Activated naive CD4-positive, alpha-beta T cell treated with anti-CD3 and anti-CD28 coated beads for 36 hours (primary cell): ENCODE measurements at places on chromosomes 11 and 22.

DNA sequence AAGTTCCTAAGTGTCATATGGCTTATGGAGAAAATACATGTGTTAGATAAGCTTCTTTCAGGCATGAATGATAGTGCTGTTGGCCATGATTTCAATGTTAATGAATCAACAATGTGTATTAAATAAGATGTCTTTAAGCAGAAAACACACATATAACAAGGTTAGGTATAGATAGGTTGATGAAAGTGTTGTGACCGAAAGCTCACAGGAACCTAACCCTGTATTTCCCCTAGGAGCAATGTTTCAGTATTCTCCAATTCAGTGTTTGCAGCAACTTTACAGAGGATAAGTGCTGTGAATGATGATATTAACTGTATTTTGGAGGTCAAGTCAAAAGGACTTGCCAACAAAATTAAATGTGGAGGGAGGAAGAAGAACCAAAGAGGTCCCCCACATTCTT, 82.8 kb upstream of the PRDM11 start:
- no peaks in the 10 kb centered on the region for H3K27me3 ChIP-seq
- no peak for DNase-seq
- no peaks in the 10 kb centered on the region for H3K4me1 ChIP-seq
- H3K4me3 ChIP-seq, result no peak overlapping the region

DNA sequence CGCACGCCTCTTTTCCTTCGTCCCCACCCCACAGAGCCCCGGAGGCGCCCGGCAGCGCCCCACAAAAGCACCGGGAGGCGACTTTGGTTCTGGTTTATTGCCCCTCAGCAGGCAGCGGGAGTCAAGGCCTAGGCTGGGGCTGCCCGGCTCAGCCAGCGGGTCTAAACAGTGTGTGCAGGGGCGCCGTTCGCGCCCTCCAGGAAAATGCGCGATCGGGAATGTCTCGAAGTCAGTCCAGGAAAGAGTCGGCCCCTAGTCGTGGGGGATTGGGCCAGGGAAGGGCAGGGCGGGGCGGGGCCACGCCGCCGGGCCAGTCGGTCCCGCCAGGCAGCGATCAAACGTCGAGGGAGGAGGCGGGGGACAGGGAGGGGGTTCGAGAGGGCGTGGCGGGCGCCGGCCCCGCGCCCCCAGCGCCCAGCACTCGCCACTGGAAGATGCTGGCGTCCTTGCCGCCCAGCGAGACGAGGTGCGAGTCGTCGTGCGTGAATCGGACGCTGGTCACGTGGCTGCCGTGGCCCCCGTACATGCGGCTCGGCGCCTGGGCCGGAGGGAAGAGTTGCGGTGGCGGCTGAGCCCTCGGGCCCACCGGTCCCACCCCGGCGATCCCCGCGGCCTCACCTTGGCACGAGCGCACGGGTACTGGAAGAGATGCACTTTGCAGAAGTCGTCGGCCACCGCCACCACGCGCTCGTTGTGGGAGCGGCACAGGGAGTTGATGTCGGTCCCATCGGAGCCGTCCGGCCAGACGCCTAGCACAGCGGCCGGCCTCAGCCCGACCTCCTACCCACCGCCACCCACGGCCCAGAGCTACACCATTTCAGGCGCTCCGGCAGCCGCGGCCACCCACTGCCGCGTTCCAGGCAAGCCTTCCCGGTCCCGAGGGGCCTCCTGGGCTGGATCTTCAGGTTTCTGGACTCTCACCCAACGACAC, 741 bp upstream of the MTA2 start:
- peak; percentile 28 for DNase-seq
- no peaks in the 10 kb centered on the region for H3K27me3 ChIP-seq
- H3K36me3 ChIP-seq, result peaks cover 66% of the 10 kb centered on the region
- H3K4me3 ChIP-seq, result peak overlapping the region; percentile 91
- peaks cover 44% of the 10 kb centered on the region for H3K4me1 ChIP-seq

DNA sequence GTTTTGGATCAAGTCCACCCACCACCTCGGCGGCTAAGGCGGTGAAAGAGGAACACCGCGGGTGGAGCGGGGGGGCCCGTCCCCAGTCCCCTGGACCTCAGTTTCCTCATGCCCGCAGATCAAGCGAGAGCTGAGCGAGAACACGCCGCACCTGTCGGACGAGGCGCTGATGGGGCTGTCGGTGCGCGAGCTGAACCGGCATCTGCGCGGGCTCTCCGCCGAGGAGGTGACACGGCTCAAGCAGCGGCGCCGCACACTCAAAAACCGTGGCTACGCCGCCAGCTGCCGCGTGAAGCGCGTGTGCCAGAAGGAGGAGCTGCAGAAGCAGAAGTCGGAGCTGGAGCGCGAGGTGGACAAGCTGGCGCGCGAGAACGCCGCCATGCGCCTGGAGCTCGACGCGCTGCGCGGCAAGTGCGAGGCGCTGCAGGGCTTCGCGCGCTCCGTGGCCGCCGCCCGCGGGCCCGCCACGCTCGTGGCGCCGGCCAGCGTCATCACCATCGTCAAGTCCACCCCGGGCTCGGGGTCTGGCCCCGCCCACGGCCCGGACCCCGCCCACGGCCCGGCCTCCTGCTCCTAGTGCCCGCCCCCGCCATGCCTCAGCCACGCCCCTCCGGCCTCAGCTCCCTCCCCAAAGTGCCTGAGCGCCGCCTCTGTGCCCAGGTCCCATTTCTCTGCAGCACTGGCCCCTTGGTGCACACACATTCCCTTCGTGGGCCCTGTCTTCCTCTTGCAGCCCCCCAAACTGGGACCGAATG, 12.7 kb downstream of the MAFF start:
- no peaks in the 10 kb centered on the region for H3K27me3 ChIP-seq
- peak overlapping the region; percentile 12 for H3K4me3 ChIP-seq
- H3K36me3 ChIP-seq, result no peaks in the 10 kb centered on the region
- peaks cover 26% of the 10 kb centered on the region for H3K4me1 ChIP-seq
- DNase-seq, result peak; percentile 65

- H3K4me3 ChIP-seq, result no peak overlapping the region
- no peaks in the 10 kb centered on the region for H3K4me1 ChIP-seq
- no peak for DNase-seq
- H3K27ac ChIP-seq, result no peak overlapping the region
Measured at GRCh38 chr11:29260939-29261705, 755.7 kb downstream of the KCNA4 start.

DNA sequence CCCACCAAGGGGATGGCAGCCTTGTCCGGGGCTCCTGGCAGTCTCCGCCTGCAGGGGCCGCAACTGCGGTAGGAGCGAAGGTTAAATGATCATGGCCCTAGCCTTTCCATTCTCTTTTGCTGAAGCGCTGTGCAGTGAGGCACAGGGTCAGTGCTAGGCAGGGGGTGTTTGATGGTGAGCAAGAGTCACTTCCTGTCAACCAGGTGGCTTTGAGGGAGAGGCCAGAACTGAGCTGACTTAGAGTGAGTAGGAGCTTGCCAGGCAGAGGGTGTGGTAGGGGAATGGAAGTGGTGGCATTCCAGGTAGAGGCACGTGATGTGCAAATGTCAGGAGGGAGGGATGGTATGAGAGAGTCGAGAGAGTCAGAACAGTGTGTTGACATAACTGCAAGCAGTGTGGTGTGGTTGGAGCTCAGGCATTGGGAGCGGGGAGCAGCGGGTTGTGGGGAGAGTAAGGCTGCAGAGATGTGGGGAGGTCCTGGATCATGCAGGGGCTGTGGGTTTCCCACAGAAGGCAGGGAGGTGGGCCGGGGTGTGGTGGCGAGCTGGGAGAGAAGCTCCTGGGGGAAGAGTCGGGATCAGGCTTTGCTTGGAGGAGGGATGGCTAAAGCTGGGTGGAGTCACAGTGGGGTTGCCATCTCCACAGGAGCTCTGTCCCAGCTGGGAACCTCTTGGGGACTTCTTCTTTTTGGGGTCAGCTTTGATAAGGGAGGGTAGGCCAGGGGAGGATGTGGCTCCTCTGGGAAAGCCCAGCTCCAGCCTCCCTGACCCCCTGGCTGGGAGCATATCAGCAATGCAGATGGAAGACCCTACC, 33.3 kb downstream of the AMPD3 start:
- H3K27ac ChIP-seq, result peak overlapping the region; percentile 64
- peaks cover 10% of the 10 kb centered on the region for H3K36me3 ChIP-seq
- peak; percentile 37 for DNase-seq
- H3K27me3 ChIP-seq, result no peaks in the 10 kb centered on the region
- no peak overlapping the region for H3K4me3 ChIP-seq

- no peak overlapping the region for H3K27ac ChIP-seq
- H3K36me3 ChIP-seq, result no peaks in the 10 kb centered on the region
- H3K27me3 ChIP-seq, result no peaks in the 10 kb centered on the region
- H3K4me1 ChIP-seq, result peaks cover under 1% of the 10 kb centered on the region
- H3K4me3 ChIP-seq, result no peak overlapping the region
Measured at GRCh38 chr22:49755631-49756001, 72.1 kb downstream of the BRD1 start.

GRCh38 chr11:105611572-105612441, 1.9 kb downstream of the GRIA4 start:
- H3K4me1 ChIP-seq, result peaks cover 20% of the 10 kb centered on the region
- H3K36me3 ChIP-seq, result no peaks in the 10 kb centered on the region
- H3K4me3 ChIP-seq, result no peak overlapping the region
- DNase-seq, result no peak

DNA sequence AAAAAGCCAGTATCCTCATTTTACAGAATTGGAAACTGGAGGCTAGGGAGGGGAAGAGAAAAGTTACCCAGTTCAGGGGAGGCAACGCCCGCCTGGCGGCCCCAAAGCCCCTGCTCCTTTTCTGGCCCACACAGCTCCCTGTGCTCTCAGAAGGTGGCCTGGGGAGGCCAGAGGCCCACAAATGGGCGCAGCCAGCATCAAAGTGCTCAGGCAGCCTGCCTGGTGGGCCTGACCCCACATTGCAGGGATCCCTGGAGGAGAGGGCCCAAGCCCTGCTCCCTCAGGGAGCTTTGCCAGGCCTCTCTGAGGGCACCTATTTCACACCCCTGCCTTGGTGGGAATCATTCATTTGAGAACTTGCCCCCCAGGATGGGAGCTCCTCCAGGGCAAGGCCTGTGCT, 42.5 kb downstream of the ARRB1 start:
- no peaks in the 10 kb centered on the region for H3K27me3 ChIP-seq
- no peaks in the 10 kb centered on the region for H3K36me3 ChIP-seq
- H3K4me1 ChIP-seq, result peaks cover 15% of the 10 kb centered on the region

- H3K27me3 ChIP-seq, result peaks cover 18% of the 10 kb centered on the region
- H3K27ac ChIP-seq, result no peak overlapping the region
- no peaks in the 10 kb centered on the region for H3K4me1 ChIP-seq
- no peak for DNase-seq
- no peak overlapping the region for H3K4me3 ChIP-seq
Measured at GRCh38 chr22:48242461-48242864, 1480.0 kb downstream of the TBC1D22A start.

DNA sequence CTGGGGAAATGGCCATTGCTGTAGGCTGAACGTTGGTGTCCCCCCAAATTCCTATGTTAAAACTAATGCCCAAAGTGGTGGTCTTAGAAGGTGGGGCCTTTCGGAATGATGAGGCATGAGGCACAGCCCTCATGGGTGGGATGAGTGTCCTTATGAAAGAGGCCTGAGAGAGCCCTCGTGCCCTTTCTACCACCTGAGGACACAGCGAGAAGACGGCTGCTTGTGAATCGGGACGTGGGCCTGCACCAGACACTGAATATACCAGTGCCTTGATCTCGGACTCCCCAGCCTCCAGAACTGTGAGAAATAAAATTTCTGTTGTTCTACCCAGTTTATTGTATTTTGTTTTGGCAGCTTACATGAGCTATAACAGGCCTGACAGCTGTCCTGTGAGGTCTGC, 162.9 kb upstream of the B3GAT1 start:
- H3K36me3 ChIP-seq, result no peaks in the 10 kb centered on the region
- H3K4me1 ChIP-seq, result no peaks in the 10 kb centered on the region
- no peak overlapping the region for H3K4me3 ChIP-seq
- DNase-seq, result no peak

- no peak overlapping the region for H3K4me3 ChIP-seq
- H3K27ac ChIP-seq, result no peak overlapping the region
- no peak for DNase-seq
- H3K4me1 ChIP-seq, result no peaks in the 10 kb centered on the region
- no peaks in the 10 kb centered on the region for H3K27me3 ChIP-seq
Measured at GRCh38 chr22:32545801-32546200, 71.2 kb downstream of the FBXO7 start.

DNA sequence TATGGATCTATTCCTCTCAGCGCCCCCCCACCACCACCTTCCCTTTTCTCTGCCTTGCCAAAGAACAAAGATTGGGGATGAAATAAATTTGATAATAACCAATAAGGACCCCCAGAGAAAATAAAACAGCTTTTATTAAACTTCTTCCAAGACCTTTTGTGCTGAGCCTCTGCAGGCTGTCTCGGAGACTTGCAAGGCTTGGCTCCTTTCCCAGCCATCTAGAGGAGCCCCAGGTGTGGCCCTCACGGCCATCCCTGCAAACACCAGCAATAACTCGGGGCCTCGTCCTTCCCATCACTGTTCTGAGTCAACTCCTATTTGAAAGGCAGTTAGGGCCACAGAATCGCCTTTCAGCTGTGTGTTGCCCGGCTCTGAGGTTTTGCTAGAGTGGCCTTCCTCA, 51.2 kb upstream of the LMO1 start:
- no peaks in the 10 kb centered on the region for H3K4me1 ChIP-seq
- H3K4me3 ChIP-seq, result no peak overlapping the region
- peaks cover 3% of the 10 kb centered on the region for H3K27me3 ChIP-seq
- H3K36me3 ChIP-seq, result no peaks in the 10 kb centered on the region
- DNase-seq, result no peak

GRCh38 chr11:107844041-107844440, 14.5 kb downstream of the SLC35F2 start:
- H3K27me3 ChIP-seq, result no peaks in the 10 kb centered on the region
- peaks cover 11% of the 10 kb centered on the region for H3K36me3 ChIP-seq
- H3K4me3 ChIP-seq, result no peak overlapping the region
- peaks cover 65% of the 10 kb centered on the region for H3K4me1 ChIP-seq
- no peak for DNase-seq

DNA sequence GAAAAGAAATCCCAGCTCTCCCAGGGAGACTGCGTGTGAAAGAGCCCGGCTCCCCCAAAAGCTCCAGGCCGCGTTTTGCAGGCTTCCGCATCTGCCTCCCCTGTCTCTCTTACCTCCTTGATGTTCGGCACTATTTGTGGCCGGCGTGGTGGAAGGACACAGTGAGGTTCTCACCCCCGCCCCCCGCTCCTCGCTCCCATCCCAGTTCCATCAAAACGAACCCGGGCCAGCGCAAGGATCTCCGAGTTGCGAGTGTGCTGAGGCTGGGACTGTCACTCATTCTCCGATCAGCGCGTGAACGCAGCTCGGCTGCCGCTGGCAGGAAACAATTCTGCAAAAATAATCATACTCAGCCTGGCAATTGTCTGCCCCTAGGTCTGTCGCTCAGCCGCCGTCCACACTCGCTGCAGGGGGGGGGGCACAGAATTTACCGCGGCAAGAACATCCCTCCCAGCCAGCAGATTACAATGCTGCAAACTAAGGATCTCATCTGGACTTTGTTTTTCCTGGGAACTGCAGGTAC, at the start of gene NCAM1:
NCAM1 (plus strand) TSS at position 275 of the 523 bp plus-strand sequence.
- DNase-seq, result peak; percentile 21
- H3K27me3 ChIP-seq, result peaks cover 59% of the 10 kb centered on the region
- H3K4me3 ChIP-seq, result peak within 1 kb of the TSS; percentile 65
- H3K36me3 ChIP-seq, result no peaks in the 10 kb centered on the region
- no peak within 1 kb of the TSS for H3K27ac ChIP-seq

DNA sequence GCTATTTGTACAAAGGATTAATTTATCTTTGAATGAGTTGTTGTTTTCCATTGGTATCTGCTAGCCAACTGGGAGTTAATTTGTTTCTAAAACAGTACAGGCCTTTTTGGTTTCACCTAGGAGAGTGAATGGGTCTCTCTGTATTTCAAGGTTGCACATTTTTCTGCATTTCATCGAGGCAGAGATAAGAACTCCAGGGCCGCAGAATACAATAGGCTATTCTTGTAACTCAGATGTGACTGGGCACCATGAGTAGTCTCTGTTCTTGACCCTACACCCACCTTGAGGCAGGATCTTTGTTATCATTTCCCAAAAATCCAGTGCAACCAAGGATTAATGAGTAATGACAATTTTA, 51.7 kb upstream of the OR9Q1 start:
- no peak overlapping the region for H3K27ac ChIP-seq
- H3K4me1 ChIP-seq, result no peaks in the 10 kb centered on the region
- DNase-seq, result no peak
- H3K4me3 ChIP-seq, result no peak overlapping the region
- peaks cover 17% of the 10 kb centered on the region for H3K27me3 ChIP-seq
